ENCODE measurements at places on chromosomes 4 and X.

GRCh38 chrX:45063319-45064095 lies 137.2 kb downstream of the DIPK2B start:
- peak; percentile 18 for DNase-seq

GRCh38 chrX:19636980-19637379 lies 121.7 kb upstream of the MAP3K15 start:
- no peak for DNase-seq

- no peak for DNase-seq
These were observed 42.8 kb downstream of the MAGEB17 start for GRCh38 chrX:16210061-16210460.

- DNase-seq = no peak
These were observed 1.5 kb downstream of the MAB21L2 start for GRCh38 chr4:150583287-150584110.

DNA sequence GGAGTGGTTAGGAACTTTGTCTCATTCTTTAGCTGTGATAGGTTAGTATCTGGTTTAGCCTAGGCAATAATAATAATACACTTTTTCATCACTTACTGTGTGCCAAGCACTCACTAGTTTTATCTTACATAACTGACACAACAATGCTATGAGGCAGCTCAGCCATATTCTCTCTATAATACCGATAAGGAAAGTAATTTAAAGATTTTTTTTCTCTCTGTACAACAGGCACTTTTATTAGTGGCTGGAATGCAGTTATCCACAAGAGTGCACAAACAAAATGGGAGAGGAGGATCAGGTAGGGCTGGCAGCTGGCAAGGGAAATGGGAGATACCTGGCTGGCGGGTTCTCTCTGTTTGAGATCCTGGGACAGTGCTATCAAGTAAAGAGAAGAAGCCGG lies 7.6 kb downstream of the RELL1 start:
- no peak for DNase-seq

GRCh38 chrX:20432746-20433387 lies 166.2 kb upstream of the RPS6KA3 start:
- DNase-seq = no peak

DNA sequence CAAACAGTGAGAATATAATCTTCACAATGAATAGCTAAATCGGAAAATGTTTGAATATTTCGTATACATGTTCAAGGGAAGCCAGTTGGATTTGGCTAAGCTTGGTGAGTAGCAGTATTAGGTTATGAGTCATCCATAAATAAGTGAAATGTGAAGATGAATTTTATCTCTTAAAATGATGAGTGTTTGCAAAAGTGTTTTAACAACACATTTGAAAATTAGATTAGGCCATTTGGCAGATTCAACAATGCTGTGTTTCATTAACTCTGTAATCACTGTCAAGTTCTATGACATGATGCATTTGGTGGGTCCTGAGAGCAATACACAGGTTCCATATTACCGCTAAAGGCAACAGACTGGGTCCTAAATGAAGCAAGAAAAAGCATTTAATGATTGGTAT lies 301.9 kb upstream of the PRPS2 start:
- DNase-seq = no peak

- no peak for DNase-seq
These were observed 15.1 kb downstream of the PPEF1 start for GRCh38 chrX:18722500-18723071.

GRCh38 chr4:10154241-10154640 lies 37.6 kb upstream of the WDR1 start:
- DNase-seq = no peak

GRCh38 chr4:152901205-152901604 lies 34.9 kb upstream of the FHDC1 start:
- no peak for DNase-seq

- no peak for DNase-seq
These were observed 458.7 kb downstream of the NAF1 start for GRCh38 chr4:162707962-162708361.

GRCh38 chr4:97238956-97239666 lies 904.2 kb downstream of the STPG2 start:
- no peak for DNase-seq

DNA sequence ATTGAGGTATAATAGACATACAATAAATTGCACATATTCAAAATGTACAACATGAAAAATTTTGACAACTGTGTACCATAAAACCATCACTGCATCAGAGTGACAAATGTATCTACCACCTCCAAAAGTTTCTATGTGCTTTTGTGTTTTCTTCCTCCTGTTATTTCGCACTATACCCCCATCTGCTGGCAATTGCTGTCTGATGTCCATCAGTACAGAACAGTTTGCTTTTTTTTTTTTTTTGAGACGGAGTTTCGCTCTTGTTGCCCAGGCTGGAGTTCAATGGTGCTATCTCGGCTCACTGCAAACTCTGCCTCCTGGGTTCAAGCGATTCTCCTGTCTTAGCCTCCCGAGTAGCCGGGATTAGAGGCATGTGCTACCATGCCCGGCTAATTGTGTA lies 154.3 kb upstream of the GIMD1 start:
- DNase-seq = no peak

GRCh38 chr4:142265946-142266345 lies 580.2 kb downstream of the INPP4B start:
- DNase-seq = no peak

DNA sequence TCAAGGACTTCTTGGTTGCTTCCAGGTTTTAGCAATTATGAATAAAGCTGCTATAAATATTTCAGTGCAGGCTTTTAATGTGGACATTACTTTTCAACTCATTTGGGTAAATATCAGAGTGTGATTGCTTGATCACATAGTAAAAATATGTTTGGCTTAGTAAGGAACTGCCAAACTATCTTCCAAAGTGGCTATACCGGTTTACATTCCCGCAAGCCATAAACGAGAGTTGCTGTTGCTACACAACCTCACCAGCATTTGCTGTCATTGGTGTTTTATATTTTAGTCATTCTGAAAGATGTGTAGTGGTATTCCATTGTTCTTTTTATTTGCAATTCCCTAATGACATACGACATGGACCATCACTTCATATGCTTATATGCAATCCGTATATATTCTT lies 30.9 kb upstream of the SPOCK3 start:
- DNase-seq = peak; percentile 43

DNA sequence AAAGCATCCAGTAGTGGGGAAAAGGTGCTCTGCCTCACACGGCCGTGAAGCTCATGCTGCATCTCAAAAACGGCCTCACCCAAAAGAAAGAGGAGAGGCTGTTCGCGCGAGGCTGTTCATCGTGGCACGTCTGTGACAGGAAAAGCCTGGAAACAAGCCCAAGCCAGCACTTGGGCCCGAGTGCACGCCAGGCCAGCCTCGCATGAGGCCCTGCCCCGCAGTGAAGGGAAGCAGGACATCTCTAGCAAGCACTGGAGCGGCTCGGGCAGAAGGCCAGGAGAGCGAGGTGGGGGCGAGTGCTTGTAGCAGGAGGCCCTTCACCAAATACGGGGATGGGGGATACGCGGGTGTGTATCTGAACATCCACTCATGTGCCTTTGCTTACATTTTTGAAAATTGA lies 39.9 kb upstream of the MXD4 start:
- no peak for DNase-seq

GRCh38 chrX:51874123-51874522 lies 19.3 kb upstream of the MAGED1 start:
- no peak for DNase-seq

- no peak for DNase-seq
These were observed 23.3 kb upstream of the ANTXR2 start for GRCh38 chr4:80096175-80096850.

- no peak for DNase-seq
These were observed 8.7 kb upstream of the TECRL start for GRCh38 chr4:64417974-64418373.

DNA sequence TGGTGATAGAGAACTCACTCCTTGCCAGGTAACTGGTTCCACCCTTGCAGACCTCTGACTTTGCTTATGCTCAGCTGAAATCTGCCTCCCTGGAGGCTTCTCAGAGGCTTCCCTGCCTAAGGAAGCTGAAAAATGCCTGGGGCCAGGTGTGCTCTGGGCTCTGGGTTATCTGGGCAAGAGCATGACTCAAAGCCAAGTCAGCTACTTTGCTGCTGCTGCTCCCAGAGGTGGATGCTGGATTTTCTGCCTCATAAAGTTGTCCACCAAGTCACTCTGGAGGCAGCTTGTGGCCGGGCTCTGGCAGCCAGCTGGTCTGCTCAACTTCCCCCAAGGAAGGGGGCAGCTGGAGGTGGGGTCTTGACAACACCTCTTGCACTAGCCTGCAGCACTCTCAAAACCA lies 132.7 kb downstream of the PJA1 start:
- peak; percentile 54 for DNase-seq

DNA sequence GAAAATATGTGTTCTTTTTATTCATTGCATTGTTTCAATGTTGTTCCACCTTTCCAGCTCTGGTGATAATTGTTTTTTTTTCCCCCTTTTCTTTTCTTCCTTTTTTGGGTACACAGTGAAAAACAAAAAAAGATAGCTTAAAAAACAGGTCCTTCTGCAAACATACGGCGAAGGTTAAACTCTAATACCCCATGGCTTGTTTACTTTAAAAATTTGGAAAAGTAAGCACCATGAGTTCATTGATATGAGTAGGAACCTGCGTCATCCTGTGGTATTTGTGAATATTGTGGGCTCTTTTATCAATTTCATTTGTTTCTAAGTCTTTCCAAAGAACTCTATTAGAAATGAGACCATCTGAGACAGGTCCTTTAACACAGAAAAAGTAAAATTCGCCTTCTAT lies 123.5 kb downstream of the CHRNA9 start:
- DNase-seq = no peak

- no peak for DNase-seq
These were observed 290.6 kb upstream of the TAPT1 start for GRCh38 chr4:16516796-16517439.

DNA sequence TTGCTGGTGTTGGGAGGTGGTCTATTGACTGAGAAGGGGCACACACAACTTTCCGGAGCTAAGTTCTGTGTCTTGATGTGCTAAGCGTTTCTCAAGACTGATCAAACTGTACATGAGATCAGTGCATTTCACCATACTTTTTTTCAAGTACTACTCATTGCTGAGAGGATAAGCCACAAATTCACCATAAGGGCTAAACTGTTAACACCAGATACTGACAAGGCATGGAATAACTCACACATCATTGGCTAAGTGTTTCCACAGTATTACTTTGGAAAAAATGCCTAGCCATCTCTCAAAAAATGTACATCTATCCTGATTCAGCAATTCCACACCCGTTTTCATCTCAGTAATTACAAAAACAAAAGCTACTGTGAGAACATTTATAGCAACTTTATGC lies 13.0 kb downstream of the RBMX start:
- no peak for DNase-seq

GRCh38 chr4:8015512-8015911 lies 75.9 kb upstream of the AFAP1 start:
- no peak for DNase-seq

DNA sequence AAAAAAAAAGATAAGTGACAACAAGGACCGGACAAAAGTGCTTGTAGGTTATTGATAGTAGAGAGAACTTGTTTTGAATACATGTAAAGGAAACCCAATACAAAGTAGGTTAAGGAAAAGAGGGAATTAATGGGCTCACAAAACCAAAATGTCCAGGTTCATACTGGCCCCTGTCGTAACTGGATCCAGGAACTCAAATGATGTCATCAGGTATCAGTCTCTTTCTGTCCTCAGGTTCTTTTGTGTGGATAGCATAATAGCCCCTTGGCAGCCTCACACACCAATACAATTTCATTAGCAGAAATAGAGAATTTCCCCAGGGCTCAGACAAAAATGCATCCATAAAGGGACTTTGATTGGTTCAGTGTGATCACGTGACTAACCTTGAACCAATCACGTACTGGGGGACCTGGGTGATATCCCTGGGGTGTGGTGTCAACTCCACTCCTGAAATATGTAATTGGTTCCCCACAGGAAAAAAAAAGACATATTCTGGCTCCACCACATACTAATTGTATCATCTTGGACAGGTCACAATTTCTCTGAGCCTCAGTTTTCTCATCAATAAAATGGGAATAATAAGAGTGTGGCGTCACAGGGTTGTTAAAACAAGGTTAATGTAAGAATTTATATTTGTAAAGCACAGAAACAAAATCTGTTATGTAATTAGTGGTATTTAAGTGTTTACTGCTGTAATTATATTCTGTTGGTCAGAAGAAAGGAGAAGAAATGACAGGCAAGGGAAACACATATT lies 174.8 kb downstream of the PDGFRA start:
- no peak for DNase-seq

DNA sequence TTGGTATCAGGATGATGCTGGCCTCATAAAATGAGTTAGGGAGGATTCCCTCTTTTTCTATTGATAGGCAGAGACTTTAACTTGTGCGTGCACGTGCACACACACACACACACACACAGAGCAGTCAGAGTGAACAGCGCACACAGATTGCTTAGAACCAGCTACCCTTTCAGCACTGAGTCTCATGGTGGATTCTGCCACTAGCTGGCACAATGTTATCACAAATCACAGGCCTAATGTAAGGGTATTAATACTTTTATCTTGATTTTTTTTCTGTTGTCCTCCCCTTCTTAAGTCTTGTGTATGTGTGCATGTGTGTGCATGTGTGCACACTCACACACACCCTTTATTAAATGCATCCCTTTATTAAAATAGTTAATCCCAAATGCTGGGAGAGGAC lies 53.2 kb downstream of the HADH start:
- DNase-seq = no peak

DNA sequence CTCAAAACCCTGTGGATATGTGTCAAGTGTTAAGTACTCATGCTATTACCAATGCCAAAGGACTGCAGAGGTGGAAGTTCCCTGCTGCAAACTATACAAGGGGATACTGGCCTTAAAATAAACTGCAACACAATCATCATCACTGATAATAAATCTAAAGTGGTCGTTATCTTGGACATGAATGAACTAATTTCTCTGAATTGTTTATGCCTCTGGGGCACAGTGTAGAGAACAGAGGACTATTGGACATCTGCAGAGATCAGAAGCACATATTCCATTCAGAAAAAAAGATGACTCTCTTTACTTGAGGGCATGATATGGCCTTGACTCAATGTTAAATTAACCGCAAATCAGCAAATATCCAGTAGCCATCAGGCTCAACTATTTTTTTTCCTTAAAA lies 542.6 kb upstream of the IGFBP7 start:
- no peak for DNase-seq

DNA sequence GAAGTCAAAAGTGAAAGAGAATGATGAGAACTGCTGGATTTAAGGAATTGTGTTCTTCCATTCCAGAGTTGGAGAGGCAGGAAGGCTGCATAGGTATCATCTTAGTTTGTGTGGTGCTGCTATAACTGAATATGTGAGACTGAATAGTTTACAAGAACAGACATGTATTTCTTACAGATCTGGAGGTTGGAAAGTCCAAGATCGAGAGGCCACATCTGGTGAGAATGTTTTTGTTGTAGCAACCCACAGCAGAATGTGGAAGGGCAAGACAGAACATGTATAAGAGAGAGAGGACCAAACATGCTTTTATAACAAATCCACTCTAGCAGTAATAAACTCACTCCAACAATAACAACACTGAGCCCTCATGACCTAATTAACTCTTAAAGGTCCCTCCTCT lies 408.6 kb downstream of the FAM47B start:
- DNase-seq = peak; percentile 85

GRCh38 chr4:16606691-16607090 lies 291.8 kb downstream of the LDB2 start:
- no peak for DNase-seq

- no peak for DNase-seq
These were observed 73.8 kb downstream of the FBXW7 start for GRCh38 chr4:152462047-152462446.

Measured in epithelial cell of prostate (primary cell).